Tibial nerve (tissue), 4 donors: ENCODE measurements at places on chromosomes 1 and 21.

DNA sequence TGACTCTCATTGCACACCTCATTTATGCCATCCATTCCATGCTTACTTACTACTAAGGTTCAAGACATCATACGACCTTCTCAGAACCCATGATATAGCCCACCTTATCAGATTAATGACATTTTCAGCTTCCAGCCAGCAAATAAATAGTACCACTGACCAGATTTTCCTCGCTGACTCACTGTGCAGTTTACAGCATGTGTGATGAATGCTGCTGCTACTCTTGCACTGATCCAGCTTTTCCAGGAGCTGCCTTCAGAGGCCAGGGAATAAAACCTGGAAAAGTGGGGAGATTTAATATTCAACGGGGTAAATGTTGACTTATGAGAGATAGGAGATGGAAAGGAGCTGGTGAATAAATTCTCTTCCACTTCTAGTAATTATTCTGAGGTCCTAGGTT, 247.1 kb downstream of the COL11A1 start:
- no peak for DNase-seq

DNA sequence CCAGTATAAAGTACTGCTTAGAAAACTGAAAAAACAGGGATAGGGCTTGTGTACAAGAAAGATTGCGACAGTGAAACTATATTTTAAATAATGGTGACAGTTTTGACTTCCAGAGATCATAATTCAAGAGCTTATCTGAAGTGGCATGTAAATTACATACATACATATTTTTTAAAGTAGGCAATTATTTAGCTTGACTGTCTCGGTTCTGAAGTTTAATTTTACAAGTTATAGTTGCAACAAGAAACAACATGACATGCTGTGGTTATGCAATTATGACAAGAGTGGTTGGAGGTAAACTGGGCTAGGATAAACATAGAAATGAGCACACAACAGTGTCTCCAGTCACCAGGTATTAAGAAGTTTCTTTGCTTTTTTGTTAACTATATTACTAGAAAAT, 4.1 kb downstream of the C1orf21 start:
- DNase-seq = no peak

DNA sequence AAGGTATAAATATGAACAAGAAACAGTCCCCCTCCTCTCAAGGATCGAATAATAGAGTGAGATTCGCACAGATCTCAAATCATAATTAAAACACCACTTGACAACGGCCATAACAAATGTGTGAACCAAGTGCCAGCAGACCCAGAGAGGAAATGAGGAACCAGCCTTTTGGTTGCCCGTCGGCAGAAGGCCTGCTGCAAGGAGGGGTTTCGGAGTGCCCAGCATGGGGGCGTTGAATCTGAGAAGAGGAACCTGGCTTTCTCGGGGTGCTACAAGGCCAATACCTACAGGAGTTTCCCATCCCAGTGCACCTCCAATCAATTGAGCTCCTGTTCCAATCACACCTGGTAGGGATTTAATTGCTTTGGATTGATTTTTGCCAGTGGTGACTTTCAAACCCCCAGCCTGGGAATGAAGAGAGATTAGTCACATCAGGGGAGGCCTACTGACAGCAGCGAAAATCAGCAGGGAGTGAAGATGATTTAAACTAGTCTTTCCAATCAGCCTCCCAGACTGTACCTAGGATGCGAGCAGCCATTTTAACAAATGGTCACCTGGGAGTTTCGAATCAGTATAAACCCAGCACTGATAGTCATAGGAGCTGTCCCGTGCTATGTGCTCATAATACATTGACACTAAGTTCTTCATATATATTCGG, 263.8 kb downstream of the KAZN start:
- no peak for DNase-seq

DNA sequence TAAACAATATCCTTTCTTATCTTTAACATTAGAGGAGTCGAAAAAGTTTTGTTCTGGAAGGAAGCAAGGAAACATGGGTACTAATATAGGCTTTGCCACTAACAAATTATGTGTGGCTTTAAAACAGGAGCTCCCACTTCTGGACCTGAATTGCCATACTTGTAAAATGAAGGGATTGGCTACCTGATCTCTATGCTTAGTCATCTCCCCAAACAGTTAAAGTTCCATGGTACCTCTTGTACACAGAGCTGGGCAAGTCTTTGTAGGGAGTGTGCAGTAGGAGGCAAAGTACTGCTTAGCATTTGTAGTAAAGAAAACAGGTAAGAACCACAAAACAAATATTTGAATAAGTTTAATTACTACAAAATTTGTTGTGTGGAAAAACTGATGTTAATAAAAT, 81.3 kb downstream of the MAST2 start:
- no peak for DNase-seq

DNA sequence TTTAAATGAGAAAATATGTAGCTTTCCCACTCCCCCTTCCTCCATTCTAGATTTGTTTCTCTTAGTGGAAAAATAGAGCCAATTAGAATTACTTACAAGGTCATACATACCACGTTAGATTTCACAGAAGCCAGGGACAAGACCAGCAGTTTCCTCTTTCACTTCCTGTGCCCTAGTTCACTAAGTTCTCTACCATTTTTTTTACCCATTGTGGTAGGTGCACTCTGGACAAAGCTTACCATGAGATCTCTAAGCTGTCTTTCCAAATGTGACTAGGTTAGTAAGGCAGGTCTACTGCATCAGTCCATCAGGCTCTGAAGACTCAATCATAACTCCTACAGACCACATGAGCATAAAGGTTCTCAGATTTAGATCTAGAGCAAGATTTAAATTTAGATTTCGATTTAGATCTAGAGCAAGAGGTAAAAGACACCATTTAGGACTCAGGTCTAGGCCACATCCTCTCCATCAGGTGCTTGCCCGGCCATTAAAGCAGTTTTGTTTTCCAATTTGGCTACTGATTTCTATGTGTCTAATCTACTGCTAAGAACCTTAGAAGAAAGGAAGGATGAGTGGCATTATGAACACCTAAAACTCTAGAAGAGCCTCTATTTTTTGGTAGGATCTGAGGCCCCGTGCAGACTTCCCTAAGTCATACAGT, 235.3 kb downstream of the FAF1 start:
- DNase-seq = no peak

- DNase-seq = no peak
These were observed 5.7 kb upstream of the TENT5B start for GRCh38 chr1:27018316-27018715.

GRCh38 chr1:17887661-17888371, 132.7 kb downstream of the ACTL8 start:
- DNase-seq = no peak

GRCh38 chr1:27142464-27142863, 12.5 kb downstream of the SLC9A1 start:
- DNase-seq = no peak

DNA sequence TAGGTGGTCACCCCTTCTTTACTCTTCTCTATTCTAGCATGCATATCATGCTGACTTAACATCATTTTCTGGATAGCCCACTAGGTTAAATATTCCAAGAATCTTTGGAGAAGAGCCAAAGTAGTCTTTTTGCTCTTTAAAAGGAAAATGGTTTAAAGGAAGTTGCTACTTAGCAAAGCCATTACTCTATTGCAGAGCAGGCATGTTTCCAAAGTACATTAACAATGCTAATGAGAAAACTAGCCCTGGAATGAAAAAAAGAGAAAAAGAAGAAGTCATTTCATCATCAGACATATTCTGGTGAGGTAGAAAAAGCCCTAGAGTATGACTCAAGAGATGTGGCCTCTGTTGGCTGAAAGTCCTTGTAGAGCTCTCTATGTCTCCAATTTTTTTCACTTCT, 74.0 kb downstream of the NUF2 start:
- DNase-seq = no peak

DNA sequence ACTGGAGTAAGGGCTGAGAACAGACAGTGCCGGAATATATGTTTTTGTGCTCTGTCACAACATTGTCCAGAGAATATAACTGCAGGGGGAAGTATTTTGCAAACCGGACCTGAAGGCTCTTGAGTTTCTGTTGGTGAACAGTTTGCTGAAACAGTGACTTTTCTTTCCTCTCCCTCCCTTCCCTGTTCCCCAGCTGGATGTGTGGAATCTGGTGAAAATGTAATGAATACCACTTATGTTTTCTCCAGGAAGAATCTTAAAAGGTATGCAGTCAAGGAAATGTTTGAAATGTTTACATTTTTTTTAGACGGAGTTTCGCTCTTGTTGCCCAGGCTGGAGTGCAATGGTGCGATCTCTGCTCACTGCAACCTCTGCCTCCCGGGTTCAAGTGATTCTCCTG, 23.4 kb downstream of the CHAF1B start:
- no peak for DNase-seq

GRCh38 chr21:45916011-45916840, 65.3 kb upstream of the COL6A1 start:
- DNase-seq = no peak

GRCh38 chr1:89576013-89576412, 51.4 kb downstream of the LRRC8B start:
- DNase-seq = no peak

DNA sequence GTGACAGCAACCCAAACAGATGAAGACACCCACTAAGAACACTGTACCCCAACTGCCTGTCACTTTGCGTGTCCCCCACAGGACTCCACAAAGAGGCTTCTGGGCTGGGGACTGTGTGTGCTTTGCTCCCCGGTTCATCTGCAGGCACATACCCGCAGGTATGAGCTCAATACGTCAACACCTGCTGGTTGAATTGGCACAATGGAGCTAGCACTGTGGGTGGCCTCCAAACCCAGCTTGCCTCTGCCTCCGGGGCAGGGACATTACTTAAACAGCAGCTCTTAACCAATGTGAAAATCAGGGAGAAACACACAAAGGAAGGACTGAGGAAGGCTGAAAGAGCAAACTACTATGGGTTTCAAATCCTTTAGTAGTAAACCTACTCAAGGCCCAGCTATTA, 140.2 kb upstream of the TIAM1 start:
- no peak for DNase-seq

DNA sequence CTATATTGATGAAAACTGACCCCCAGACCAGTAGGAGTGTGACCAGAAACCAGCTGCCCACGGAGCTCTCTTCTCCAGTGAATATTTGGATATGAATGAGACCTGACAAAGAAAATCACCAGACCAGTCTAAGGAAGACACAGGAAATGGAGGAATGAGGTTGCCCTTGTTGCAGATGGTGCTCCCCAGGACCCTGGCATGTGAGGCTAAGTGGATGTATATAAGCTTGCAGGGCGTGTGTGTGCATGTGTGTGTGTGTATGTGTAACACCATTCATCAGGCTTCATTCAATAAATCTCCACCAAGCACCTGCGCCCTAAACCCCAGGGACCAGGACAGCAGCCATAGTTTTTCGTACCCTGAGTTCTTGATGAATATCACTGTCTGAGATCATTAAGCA, 14.4 kb downstream of the PHLDA3 start:
- no peak for DNase-seq

DNA sequence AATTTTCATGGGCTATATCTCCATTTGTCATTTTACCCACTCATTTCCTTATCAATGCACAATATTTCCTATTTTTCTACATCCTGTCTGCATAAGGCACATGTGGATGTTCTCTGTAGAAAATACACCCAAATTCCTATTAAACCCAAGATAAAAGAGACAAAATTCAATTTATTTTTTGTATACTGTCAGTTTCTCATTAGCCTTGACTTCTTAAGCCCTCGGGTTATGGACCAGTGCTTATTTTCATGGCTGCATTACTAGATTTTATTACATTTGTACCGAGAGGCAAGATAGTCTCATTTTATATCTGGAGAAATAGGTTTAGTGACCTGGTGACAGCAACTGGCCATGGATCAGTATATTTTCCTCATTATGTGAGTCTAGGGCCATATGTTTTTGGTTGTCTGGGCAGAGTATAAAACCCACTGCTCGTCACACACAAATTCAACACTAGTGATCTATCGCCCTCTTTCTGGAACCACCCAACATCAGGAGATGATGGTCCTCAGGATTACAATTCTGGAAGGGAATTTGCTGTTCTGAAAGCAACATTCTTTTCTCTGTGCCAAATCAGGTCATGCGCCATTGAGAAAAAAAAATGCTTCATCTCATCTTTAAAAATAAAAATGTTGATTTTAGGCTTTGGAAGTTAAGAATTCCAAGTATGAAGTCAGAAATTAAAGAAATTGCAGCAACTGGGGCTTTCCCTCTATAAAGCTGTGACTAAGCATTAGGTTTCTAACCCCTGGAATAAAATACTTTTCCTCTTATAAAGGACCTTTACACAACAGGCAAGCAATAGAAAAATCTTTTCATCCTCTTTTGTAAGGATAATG, 81.4 kb downstream of the ASTN1 start:
- no peak for DNase-seq

DNA sequence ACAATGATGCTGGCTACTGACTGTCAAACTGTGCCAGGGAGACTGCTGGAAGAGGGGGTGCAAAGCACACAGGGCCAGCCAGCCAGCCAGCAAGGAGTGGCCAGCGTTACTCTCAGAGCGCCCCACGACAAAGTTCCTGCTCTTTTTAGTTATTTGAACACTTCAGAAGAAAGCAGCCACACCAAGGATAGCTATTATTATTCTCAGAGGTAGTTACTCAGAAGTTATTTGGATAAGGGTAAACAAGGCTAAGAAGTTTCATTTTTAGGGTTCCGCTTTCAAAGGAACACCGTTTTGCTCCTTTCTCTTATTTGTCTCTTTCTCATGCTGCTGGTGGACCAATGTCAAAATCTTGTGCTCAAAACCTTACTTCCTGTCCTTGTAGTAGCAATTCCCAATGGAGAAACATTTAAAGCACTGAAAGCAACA, 59.9 kb downstream of the VANGL2 start:
- no peak for DNase-seq

DNA sequence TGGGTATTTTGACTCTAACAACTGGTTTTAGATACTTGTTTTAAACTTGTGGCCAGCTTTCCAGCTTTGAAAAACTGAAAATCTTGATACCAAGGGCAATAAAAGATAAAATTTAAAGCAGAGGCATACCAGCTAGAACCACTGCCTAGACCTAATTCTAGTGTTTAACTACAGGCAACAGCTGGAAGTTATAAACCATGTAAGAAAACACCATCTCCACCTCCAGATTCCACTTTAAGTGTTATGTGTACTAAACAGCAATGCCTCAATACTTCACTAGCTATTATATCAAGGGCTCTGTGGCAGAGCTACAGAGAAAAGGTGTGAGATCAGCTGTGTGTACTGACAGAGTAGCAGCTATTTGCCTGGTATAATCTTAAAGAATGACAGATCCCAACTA, 69.5 kb downstream of the LPAR3 start:
- no peak for DNase-seq

DNA sequence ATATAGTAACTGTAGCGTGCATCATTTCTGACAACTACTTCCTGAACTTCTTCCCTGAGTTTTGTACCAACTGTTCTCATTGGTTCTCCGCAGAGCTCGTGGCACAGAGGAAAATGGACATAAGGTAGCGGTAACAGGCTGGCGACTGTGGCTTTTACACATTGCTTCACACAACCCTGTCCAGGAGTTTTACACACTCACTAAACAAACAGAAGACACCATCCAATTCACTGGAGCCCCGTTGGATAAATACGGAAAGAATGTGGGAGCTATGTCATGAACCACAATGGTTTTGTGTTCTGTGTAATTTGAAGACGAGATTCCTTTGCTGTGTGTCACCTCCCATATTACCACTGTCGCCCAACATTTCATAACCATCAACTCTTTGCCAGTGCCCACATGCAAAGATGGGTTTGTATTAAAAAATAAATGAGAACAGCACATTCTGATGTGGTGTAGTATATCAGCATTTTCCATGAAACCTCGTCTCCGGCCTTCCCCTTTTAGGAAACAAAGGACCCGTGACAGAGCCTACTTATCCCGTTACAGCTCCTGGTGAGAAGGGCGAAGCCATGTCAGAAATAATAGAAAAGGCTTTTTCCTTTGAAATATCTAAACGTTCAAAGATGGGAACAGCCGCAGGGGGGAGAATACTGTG, 47.4 kb upstream of the ENAH start:
- DNase-seq = no peak
